ENCODE measurements at places on chromosomes 2 and 18.
A peak's percentile ranks its signal among the peaks of the same experiment; 100 is the strongest.

DNA sequence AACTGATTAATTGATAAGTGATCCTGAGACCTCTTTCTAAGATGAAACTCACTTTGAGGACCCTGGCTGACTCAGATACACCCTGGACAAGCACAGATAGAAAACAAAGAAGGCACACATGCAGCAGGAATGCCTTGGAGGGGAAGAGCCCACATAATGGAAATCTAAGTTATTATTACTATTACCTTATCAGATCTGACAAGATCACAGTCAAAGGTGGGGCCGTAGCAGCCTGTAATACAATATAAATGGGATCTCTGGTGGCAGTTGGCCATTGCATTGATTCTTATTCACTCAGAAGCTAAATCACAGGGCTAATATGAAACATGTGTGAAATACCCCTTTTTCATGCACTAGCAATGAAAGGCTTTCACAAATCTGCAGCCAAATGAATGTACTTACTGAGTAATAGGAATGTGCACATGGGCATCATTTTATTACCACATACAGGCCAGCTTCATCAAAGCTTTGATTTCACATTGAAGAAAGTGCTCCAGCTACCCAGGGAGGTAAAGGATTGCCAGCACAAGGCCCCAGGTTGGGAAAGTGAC is 84.0 kb downstream of the ZBTB7C start:
- DNase-seq: no peak

DNA sequence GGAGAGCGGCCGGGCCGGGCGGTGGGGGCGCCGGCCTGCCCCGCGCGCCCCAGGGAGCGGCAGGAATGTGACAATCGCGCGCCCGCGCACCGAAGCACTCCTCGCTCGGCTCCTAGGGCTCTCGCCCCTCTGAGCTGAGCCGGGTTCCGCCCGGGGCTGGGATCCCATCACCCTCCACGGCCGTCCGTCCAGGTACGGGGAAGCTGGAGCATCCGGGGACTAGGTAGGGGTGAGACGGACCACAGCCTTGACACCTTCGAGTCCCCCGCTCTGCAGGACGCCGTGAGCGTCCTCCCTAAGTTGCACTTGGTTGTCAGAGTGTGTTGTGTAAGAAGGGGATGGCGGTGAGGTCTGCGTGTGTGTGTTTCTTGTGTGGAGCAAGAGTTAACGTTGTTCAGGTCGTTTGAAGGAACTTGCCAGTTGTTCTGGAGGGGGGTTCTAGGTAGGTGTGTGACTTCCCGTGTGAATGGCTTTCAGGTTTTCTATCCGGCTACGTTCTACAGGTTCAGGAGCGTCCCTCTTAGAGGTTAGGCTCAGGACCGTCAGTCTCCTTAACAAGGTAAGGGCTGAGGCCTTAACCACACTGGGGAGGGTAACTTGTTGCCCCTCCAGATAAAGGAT is 393 bp downstream of the IL1R1 start:
- no peak for DNase-seq

- no peak for DNase-seq
Measured at GRCh38 chr2:235608200-235608887, 114.5 kb downstream of the AGAP1 start.

DNA sequence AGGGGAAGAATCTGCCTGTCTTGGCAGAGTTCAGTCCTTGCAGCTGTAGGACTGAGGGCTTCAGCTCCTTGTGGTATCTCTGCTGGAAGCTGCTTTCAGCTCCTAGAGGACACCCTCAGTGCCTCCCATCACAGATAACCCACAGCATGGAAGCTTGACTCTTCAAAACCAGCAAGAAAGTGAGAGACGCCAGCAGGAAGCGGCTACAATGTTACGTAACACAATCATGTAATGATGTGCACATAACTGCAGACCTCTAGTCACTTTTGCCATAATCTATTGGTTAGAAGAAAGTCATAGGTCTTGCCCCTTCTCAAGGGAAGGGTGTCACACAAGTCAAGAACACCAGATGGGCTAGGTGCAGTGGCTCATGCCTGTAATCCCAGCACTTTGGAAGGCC is 69.1 kb upstream of the AFF3 start:
- DNase-seq: no peak

- DNase-seq: no peak
Measured at GRCh38 chr18:77081390-77081778, 51.2 kb downstream of the MBP start.

- DNase-seq: peak; percentile 37
Measured at GRCh38 chr18:59846814-59847490, 52.8 kb upstream of the PMAIP1 start.

GRCh38 chr2:15363142-15363541 is 198.0 kb downstream of the NBAS start:
- DNase-seq: peak; percentile 3

GRCh38 chr18:5449858-5450509 is 93.8 kb downstream of the EPB41L3 start:
- no peak for DNase-seq

GRCh38 chr2:11719230-11719977 is 27.0 kb upstream of the LPIN1 start:
- no peak for DNase-seq

DNA sequence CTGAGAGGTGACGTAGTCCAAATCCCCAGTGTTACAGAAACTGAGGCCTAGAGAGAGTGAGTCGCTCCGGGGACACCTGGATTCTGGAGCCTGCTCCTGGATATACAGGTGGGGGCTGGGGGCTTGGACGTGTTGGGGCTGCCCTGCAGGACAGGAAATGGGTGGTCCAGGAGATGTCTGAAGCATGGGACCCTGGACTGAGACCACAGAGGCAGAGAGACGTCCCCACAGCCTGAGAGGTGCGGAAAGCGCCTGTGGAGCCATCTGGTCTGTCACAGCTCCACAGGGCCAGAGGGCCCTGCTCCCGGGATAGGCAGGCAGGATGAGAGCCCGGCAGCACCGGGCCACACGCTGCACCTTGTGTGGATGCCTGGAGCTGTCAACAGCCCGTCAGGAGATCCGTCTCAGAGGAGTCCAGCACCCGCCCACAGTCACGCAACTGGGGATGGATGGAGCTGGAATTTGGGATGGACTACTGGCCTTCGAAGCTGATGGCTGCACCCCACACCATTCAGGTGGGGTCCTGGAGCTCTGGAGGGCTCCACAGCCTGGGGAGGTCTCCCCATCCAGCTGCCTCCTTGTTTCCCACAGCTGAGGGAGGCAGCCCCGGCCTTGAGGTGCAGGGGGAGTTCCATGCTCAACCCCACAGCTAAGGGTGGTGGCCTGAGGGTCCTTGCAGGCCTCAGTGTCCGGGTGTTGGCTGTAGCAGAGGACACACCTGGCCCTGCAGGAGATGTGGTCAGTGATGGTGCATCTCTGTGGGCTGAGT is 303.0 kb downstream of the NDUFA10 start:
- no peak for DNase-seq

DNA sequence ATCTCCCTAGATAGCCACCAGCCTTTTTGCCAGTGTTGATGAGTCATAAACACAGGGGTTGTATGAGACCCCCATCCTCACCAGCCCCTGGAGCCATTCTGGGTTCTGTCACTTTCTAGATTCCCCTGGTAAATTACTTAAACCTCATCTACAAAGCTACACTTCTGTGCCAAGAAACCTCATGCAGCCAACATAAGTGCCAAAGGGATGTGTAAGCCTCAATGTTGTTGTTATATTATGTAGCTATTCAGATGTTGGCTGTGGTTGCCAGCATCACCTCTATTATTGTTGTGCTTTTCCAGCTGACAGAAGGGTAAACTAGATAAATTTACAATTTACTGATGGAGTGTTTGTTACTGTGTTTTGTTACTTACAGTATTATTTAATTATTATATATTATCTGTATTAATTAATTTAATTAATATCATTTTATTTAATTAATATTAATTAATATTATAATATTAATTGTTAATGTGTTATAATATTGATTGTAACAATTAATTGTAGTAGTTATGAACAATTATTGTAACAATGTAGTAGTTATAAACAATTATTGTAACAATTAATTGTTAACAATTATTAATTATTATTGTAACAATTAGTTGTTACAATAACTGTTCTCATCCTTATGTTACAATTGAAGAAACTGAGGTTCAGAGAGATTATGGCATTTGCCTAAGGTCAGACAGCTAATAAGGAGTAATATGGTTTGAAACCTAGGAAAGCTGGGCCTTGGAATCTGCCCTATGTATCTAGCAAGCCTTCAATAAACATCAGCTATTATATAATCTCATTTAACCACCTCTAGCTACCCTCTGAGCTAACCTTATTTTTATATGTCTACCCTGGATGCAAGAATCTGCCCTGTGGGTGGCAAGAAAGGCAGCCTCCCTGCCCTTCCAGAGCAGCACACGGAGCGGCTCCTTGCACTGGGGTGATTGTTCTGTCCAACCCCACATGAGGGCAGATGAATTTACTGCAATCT is 36.1 kb downstream of the PSTPIP2 start:
- DNase-seq: no peak

- DNase-seq: no peak
Measured at GRCh38 chr2:182541268-182541667, 114.4 kb upstream of the PDE1A start.

DNA sequence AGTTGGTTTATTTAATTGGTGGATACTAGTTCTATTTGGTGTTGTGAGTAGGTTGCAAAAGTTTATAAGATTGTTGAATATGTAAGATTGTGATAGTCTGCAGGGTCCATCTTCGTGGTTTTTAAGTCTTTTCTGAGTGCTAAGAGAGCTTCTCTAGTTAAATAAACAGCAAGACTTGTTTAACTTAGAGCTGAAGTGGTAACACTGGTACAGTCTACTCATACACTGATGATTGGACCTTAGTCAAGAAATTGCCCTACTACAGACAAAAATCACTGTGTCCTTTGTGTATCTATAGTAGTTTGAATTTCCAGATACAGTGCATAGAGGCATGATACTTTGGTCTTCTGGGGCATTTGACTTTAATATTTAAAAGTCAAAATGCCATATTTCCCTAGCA is 94.6 kb downstream of the PHLPP1 start:
- no peak for DNase-seq

DNA sequence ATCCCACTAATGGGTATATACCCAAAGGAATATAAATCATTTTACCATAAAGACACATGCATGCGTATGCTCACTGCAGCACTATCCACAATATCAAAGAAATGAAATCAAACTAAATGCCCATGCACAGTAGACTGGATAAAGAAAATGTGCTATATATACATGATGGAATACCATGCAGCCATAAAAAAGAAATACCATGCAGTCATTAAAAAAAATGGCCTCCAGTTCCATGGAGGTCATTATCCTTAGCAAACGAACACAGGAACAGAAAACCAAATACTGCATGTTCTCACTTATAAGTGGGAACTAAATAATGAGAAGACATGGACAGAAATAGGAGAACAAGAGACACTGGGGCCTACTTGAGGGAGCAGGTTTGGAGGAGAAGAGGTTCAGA is 53.6 kb upstream of the SERTAD2 start:
- DNase-seq: no peak

DNA sequence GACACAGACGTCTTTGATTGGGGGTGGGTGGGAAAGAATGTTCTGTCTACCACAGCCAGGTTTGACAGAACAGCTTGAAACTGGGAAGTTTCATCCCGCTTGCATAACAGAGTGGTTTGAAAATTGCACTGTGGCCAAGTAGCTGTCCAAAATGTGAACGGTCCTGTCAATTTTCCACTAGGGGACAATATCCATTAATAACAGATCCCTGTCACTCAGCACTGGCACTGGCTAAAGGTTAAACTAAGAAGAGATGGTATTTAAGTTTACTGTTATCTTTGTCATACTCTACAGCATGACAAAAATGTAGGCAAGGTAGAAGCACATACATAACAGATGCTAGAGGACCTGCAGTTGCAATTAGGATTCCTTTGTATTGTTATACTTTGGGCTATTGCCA is 55.6 kb upstream of the ACMSD start:
- peak; percentile 3 for DNase-seq

GRCh38 chr2:234469972-234470371 is 26.9 kb downstream of the ARL4C start:
- no peak for DNase-seq

DNA sequence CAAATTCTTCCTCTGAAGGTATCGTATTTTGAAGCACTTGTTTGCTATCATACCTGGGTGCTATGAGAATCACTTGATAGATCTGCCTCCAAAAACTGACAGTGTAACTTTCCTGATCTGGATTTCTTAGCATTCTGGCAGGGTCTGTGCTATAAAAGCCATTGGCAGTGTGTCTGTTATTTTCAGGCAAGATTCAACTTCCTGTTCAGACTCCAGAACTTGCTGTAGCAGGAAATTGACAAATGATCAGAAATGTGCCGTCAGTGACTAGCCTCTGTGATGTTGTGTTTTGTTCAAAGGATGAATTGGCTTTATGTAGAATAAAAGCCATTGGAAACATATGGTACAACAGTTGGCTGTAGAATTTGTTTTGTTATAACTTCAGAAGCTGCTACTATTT is 273.3 kb downstream of the PTPRM start:
- DNase-seq: no peak
